ENCODE measurements at places on chromosomes 3 and 15.

GRCh38 chr3:31166249-31166885, 271.9 kb upstream of the GADL1 start:
- DNase-seq, result no peak

DNA sequence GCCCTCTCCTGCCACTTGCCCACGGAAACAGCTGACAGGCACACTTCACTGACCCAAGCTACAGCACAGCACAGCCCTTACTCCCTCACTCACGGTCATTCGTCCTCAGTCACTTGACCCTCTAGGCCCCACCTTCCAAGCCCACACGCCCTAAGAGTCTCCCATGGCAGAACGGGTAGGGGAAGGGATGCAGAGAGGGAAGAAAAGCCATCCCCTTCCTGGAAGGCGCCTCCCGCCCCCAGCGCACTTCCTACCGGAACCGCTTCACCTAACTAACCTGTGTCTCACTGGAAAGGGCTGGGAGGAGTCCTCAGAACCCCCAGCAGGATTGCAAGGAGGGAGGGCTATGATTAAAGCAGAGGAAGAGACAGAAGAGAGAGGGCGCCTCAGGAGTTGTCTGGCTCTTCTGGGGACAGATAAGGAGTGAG, 22.9 kb downstream of the EPHB3 start:
- no peak for DNase-seq

DNA sequence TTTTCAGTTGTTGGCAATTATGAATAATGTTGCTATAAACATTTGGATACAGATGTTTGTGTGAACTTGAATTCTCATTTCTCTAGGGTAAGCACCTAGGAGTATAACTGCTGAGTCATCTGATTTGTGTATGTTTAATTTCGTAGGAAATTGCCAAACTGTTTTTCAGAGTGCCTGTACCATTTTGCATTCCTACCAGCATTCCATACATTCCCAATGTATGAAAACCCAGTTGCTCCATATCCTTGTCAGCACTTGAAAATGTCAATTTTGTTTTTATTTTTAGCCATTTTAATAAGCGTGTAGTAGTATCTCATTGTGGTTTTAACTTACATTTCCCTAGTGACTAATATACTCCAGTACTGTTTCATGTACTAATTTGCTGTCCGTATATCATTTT, 98.5 kb upstream of the TSC22D2 start:
- no peak for DNase-seq

GRCh38 chr15:92662762-92663161, 7.2 kb upstream of the FAM174B start:
- DNase-seq, result no peak

- no peak for DNase-seq
Observed at GRCh38 chr3:182862159-182862860, 69.0 kb downstream of the ATP11B start.

DNA sequence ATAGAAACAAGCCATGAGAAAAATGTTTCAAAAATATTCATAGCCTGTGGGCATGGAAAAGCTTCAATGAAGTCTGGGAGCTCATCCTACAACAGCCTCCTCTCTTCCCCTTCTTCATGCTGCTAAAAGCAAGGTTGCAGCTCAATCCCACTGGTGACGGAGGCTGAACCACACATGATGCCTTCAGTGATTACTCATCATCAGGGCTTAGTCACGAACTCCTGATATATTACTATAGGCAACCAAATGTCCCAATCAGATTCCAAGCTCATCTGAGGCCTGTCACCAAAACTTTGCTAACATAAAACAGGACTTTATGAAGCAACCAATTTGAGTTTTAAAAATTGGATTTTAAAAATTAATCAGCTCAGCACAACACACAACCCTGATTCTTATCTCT, 24.0 kb upstream of the SLC24A5 start:
- DNase-seq, result no peak

- no peak for DNase-seq
Observed at GRCh38 chr3:43317461-43318316, 31.3 kb downstream of the SNRK start.

DNA sequence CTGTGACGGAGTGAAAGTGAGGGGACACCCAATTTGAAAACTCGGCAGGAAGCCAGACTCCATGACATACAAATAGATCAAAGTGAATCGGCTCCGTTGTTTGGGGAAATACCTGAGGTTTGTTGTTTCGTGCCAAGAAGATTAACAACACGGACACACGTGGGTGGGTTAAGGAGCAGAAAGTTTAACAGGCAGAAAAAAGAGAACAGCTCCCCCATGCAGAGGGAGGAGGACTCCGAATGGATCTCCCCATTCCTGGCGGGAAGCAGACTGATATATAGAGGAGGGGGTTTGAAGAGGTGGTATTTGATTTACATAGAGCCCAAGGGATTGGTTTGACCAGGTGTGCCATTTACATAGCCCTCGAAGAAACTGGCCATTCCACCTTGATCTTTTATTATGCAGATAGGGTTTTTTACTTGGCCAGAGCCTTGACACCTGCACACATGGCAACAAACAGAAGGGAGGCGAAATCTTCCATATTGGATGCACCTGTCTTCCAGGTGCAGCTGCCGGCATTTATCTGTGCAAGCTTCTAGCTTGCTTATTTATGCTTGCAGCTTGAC, 4.8 kb upstream of the SACM1L start:
- DNase-seq, result peak; percentile 31

DNA sequence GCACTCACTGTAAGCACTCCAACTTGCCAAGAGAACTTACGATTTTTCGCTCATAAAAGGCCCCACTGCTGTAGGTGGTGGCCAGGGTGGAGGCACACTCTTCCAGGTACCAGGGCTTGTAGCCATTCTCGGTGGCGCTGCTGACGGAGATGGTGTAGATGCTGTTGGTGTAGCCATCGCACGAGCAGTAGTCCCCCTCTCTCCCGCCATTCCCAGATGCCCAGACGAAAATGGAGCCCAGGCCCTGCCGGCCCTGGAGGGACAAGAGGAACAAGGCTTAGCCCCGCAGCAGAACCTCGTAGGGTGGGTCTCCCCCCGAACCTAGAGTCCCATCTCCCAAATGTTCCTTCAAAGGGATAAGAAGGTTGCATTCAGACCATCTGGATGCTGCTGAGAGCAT, 96.3 kb downstream of the PCSK6 start:
- DNase-seq, result no peak

- DNase-seq, result no peak
Observed at GRCh38 chr3:141191097-141191749, 40.4 kb upstream of the PXYLP1 start.

- DNase-seq, result peak; percentile 38
Observed at GRCh38 chr3:184230081-184230602, 757 bp downstream of the VWA5B2 start.

- no peak for DNase-seq
Observed at GRCh38 chr3:140148824-140149390, 213.9 kb downstream of the CLSTN2 start.

GRCh38 chr15:70092464-70093027, 5.2 kb downstream of the TLE3 start:
- DNase-seq, result peak; percentile 42

DNA sequence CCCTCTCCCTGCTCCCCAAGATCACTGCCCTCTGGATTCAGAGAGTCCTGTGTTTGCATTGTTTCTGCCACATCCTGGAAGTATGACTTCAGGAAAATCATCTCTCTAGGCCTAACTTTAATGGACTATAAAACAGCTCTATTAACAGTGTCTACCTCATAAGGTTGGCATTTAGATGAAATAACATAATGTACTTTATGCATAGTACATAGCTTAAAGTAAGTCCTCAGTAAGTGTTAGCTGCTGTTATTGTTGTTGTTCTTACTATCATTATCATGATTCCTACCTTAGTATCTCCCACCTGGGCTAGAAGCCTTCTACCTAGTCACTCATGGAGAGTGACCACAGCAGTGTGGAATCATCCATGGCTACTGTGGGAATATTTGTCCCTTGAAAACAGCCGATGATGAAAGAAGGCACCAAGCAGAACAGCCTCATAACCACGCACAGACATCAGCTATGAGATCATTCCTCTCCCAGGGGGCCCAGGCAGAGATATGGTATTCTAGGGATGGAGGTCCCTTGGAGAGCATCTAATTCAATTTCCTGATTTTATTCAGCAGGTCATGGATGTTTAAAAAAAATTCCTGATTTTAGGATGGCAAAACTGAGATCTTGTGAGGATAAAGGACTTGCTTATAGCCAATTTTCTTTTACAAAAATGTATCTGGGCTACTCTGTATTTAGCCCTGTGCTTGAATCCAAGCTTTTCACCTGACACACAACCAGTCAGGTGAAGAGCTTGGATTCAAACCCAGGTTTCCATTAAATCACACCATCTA, 1.9 kb downstream of the FSD2 start:
- no peak for DNase-seq

- DNase-seq, result no peak
Observed at GRCh38 chr3:123800362-123800682, 83.8 kb downstream of the MYLK start.

DNA sequence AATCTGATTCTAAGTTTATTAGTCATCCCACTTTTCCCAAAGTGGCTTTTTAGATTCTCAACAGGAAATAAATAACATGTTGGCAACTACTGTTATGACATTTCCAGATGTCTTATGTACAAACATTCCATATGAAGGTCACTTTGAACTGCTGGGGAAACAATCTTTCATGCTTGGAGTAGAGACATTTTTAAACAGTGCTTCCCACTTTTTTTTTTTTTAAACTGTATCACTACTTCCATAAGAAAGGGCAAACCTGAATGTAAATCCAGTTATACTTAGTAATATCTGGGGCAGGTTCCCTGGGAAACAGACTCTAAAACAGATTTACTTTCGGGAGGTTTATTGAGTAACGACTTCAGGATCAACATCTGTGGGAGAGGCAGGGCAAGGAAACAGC, 473.8 kb downstream of the TAFA4 start:
- DNase-seq, result no peak

GRCh38 chr3:127325629-127325961, 37.7 kb upstream of the PRR20G start:
- DNase-seq, result no peak

DNA sequence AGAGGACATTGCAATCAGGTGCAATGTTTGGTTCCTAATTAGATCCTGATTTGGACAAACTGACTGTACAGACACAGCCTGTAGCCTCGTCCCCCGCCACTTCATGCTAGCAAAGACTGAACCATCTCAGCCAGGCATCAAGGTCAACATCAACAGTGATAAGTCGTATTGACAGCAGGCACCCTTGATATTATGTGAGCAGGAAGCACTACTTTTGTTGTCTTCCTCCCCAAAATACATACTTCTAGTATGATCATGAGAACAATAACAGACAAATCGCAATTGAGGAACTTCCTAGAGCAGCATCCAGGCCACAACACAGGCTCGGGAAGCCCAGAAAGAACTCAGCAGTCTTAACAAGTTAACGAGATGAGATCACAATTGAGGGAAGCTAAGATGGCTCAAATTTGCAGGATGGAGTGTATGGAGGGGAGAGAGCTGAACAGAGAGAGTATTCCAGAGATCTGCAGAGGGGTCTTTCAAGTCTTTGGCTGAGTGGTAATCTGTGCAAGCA, 20.4 kb downstream of the TGM5 start:
- DNase-seq, result no peak

DNA sequence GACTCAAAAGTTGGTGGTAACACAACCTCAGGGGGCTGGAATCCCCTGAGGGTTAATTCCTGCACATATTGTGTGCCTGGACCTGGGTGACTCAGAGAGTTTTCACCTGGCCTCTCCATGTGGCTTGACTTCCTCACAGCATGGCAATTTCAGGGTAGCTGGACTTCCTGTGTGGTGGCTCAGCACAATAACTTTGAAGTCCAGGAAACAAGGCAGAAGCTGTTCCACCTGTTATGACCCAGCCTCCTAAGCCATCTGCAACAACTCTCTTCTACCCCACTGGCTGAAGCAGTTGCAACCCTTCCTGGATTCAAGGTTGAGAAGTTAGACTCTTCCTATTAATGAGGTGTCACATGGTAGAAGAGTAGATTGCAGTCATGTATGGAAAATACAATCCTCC, 58.4 kb downstream of the EDEM1 start:
- DNase-seq, result no peak

GRCh38 chr3:137084586-137084985, 126.8 kb downstream of the IL20RB start:
- no peak for DNase-seq

DNA sequence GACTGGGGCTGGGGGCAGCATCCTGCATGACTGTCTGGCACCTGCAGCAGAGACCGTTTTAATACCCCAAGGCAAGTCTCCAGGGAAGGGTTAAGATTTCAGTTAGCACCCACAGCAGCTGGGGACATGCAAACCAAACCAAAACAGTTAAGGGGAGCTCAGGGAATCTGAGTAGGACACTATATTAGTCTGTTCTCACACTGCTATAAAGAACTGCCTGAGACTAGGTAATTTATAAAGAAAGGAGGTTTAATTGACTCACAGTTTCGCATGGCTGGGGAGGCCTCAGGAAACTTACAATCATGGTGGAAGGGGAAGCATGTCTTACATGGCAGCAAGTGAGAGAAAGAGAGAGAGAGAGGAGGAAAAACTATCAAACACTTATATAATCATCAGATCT, 25.3 kb downstream of the GALNT15 start:
- no peak for DNase-seq

DNA sequence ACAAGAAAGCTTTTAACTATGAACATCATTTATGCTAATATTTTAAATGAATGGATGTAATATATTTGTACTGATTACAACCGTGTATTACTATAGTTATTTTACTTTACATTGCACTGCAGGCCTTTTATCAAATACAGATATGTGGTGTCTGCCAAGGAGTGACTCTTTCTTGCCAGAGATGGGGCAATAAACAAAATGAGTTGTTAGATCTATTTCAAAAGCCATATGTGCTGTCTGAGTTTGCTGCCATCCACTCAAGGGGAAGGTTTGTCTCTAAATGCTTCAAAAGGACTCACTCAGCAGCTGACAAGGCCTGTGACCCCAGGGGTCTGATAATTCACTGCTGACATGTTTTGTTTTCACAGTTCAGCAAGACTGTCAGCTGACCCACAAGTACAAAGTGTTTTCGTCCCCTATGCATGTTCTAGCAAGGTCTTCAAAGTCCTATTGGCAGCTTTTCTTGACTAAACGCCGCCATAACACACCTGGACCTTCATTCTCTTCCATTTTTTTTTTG, 41.3 kb upstream of the ZBED2 start:
- DNase-seq, result no peak

- DNase-seq, result no peak
Observed at GRCh38 chr3:43087249-43087776, 18.6 kb downstream of the POMGNT2 start.

- DNase-seq, result no peak
Observed at GRCh38 chr3:27431116-27431515, 53.1 kb downstream of the SLC4A7 start.

Measured in NCI-H1105 treated with DMSO at 0.1 percent for 48 hours (cell line).